ENCODE measurements at places on chromosomes 2 and 18. TPM values are rescaled to one million over a fixed set of nuclear protein-coding genes. Genes with fewer than 3 reads are reported as not detected.

GRCh38 chr2:76639171-76639680 lies 883.0 kb downstream of the LRRTM4 start:
- DNase-seq = no peak

DNA sequence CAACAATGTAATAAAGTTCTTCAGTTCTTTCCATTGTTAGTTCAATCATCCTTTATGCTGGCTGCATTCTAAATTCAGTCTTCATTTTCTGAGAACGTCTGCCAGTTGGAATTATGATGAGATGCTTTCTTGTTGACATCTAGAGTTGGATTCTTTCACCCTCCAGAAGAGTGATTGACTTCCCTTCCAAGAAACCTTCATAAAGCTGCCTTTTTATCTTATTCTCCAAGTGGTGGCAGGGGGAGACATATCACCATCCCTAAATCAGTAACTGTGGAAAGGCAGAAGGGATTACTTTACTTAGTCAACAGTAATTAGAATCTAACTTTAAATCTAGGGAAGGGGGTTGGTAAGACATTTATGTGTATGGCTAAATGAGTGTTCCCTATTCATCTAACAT lies 86.8 kb upstream of the GULP1 start:
- no peak for DNase-seq

ITM2C gene
- total RNA-seq = 275 TPM

DNA sequence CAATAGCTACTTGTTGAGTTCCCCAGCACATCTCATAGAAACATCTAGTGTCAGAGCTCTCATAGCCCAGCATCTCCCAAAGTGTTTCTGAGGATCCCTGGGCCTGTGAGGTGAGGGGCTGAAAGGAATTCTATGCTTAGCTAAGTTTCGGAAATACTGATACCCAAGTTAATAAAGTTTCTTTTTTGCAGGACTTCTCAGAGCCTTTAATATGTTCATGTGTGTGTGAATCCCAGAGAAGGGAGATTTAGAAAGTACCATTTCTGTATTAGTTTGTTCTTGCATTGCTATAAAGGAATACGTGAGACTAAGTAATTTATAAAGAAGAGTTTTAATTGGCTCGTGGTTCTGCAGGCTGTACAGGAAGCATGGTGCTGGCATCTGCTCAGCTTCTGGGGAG lies 211.2 kb downstream of the TSN start:
- no peak for DNase-seq

DNA sequence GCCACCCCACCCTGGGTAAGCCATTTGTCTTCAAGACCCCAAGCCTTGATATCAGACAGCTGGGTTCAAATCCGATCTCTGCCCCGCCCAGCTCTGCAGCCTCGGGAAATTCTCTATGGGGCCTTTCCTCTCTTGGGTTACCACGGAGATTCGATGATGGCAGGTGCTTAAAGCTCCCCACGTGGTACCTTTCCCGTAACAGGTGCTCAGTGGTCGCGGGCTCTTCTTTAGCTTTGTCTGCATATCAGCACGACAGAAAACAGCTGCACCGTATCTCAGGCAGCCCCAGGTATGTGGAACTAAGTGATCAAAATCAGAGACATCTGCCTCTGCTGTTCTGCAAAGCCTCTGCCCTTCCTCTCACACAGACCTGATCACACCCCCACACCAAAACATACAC lies 37.4 kb downstream of the TTC32 start:
- DNase-seq = no peak

DNA sequence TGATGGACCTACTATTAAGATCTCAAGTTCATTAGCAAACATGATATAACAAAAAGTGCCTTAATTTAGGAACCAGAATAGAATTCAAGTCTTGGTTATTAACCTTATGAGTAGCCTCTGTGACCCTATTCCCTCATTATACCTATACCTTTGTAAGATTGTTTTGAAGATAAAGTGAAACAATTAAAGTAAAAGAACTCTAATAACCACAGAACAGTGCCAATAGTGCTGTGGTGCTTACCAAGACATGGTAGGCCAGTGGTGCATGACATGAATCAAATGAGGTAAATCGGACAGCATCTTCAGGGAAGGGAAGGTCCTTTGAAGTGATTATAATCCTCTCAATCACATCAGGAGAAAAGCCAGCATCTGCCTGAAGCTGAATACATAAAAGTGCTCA lies 36.4 kb downstream of the METTL4 start:
- DNase-seq = no peak

LAMA3 gene
- total RNA-seq = 6.7 TPM

STEAP3 gene
- total RNA-seq = 0.94 TPM

DNA sequence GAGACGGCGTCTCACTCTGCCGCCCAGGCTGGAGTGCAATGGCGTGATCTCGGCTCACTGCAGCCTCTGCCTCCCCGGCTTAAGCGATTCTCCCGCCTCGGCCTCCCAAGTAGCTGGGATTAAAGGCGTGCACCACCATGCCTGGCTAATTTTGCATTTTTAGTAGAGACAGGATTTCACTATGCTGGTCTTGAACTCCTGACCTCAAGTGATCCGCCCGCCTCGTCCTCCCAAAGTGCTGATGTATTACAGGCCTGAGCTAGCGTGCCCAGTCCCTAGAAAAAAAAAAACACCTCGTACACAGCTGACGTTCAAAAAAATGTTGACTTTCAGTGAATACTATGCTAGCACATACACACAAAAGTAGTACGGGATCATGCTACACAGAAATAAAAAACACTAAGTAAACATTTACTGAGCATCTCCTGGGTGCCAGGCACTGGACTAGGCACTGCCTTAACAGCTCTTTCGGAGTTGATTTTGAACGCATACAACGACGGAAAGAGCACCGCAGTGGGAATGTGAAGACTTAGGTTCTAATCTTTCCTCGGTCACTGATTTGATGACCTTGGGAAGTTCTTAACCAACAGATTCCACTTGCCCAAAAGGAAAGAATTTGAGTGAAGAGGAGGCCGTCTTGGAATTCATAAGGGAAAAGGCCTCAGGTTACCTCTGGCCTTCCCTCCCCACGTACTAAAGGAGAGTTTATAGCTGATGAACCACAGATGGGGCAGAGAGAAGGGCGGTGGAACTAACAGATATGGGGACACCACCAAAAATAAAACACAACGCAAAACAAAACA lies 1.1 kb downstream of the DNAJC27 start:
- DNase-seq = no peak

CCBE1 gene
- 71.1 TPM for total RNA-seq

GRCh38 chr2:125169022-125169763 lies 1144.1 kb downstream of the CNTNAP5 start:
- DNase-seq = no peak

TDRD15 gene
- not detected for total RNA-seq

FAM110C gene
- total RNA-seq = 6.4 TPM

CHST9 gene
- total RNA-seq = 2.4 TPM

- DNase-seq = no peak
Measured at GRCh38 chr2:40147360-40147759, 304.5 kb downstream of the SLC8A1 start.

ADGRF3 gene
- total RNA-seq = 0.83 TPM

CNDP1 gene
- total RNA-seq = 0.75 TPM
